Spinal cord (tissue), 10 donors: ENCODE measurements at places on chromosomes 2 and 18. TPM values are rescaled to one million over a fixed set of nuclear protein-coding genes. Genes with fewer than 3 reads are reported as not detected.

The ZBTB7C gene
- 10.1 TPM for polyA plus RNA-seq

The ALPI gene
- not detected for polyA plus RNA-seq

The RPS27A gene
- 1,078 TPM for polyA plus RNA-seq

The PPP1R1C gene
- polyA plus RNA-seq: 7.8 TPM

The SULT1C2 gene
- 0.95 TPM for polyA plus RNA-seq

The DES gene
- polyA plus RNA-seq: 8.8 TPM

The SERPINB8 gene
- polyA plus RNA-seq: 6.6 TPM
